ENCODE measurements at places on chromosomes 4 and X.

DNA sequence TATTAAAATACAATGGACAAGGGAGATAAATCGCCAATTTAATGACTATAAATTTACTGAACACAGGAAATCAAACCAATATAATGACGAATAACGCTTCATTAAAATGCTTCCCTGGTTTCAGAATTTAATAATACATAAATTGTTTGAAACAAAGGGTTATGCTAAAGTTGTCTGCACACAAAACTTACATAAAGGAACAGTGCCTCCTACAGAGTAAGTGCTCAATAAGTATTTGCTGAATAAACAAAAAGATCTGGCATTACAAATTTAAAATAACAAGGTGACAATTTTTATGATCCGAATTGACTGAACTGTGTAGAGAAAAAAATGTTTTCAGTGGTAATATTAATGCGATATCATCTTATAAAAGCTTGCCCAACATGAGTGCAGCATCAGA lies 69.6 kb downstream of the NOCT start:
- DNase-seq, result no peak

DNA sequence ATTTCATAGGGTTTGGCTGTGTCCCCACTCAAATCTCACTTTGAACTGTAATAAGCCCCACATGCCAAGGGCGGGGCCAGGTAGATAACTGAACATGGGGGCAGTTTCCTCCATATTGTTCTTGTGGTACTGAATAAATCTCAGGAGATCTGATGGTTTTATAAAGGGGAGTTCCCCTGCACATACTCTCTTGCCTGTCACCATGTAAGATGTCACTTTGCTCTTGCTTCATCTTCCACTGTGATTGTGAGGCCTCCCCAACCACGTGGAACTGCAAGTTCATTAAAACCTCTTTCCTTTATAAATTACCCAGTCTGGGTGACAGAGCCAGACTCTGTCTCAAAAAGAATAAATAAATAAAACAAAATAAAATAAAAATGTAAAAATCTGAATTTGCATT lies 95.9 kb downstream of the PDS5A start:
- no peak for DNase-seq

DNA sequence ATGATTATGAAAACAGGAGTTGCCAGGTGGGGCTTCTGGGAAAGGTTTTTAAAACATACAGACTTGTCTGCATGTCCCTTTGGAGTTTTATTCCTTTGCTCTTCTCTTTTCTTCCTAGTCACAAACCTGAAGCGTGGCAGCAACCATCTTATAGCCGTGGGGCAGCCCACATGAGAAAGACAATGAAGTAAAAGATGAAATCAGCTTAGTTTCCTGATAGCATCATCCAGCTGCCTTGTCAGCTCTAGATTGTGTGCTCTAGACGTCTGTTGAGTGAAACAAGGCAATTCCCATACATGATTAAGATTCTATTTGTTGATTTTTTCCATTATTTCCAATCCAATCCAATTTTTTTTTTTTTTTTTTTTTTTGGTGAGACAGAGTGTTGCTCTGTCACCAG lies 68.9 kb downstream of the ELOVL6 start:
- no peak for DNase-seq

DNA sequence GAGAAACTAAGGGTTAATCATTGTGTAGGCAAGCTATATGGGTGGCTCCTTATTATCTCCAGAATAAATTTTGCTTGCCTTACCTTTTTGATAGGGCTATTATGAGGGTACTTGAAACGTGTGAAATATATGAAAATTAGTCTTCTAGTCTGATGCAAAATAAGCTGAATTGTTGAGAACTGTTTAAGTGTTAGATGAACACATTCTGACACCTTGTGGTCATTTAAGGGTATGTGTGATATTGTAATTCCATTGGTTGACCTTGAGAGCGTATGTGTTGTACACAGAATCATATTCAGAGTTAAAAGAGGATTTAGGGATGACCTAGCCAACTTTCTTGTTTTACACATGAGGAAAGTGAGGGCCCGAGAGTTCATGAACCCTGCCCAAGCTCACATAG lies 44.6 kb upstream of the LINC00632 start:
- DNase-seq, result no peak

- no peak for DNase-seq
These were observed 47.1 kb upstream of the PPP2R3B start for GRCh38 chrX:433771-434170.

DNA sequence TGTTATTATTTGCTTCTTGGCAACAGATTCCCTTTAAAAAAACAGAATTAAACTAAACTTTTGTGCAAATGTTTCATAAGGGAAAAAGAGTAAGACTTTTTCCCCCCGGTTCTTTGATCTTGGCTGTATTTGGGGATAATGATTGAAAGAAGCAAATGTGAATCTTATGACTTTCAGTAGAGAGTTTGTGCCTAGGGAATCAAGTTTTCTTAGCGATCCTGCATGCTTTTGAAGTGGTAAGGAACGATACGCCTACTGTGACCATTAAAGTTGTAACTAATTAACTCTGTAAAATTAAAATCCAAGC lies 9.0 kb downstream of the ATP10D start:
- no peak for DNase-seq

- DNase-seq, result no peak
These were observed 86.6 kb upstream of the TMEM150C start for GRCh38 chr4:82648356-82648755.

- no peak for DNase-seq
These were observed 206.7 kb downstream of the MGST2 start for GRCh38 chr4:139872274-139872673.

GRCh38 chrX:35880601-35881000 lies 38.9 kb upstream of the CFAP47 start:
- DNase-seq, result no peak

- DNase-seq, result no peak
These were observed 330.0 kb downstream of the HNRNPD start for GRCh38 chr4:82043809-82044137.

DNA sequence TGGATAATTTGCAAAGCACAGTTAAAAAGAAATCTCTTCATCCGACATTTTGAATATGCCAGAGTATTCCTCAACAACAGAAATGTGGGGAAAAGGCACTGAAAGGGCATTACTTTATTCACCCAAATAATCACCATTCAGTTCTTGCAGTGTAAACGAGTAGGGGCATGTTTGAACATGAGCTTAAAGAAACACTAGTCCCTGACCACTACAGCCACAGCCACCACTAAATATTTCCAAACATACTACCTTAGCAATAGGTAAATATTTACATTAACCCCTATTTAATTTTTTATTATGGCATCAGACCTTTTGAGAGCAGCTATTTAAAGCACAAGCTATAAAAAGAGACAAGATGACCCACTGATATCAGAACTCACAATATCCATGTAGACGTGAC lies 27.6 kb downstream of the MCF2 start:
- no peak for DNase-seq

GRCh38 chr4:102547973-102548372 lies 46.8 kb downstream of the NFKB1 start:
- no peak for DNase-seq

DNA sequence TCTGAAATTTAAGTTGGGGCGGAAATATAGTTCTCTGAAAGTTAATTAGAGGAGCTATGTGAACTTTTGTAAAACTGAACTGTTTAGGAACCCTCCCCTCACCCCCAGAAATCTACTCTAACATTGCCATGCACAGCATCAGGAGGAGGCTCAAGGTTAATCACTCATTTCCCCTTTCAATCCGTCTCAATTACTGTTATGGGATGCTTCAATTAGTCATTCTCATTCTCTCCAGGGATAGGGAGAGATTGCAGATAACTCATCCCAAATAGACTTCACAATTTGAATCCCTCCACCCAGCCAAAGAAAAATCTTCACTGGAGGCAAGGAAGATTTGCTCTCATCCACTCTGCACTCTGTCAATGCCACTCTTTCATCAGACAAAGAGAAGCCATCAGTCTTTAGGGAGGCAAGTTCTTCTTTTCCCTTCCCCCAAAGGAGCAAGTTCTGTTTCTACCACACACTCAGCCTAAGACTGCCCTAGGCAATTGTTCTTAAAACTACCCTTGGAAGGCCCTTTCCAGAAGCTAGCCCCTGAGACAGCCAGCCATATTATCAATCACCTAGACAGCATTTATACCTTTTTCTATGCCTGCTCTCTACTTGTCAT lies 140.4 kb downstream of the SLC10A7 start:
- DNase-seq, result no peak

DNA sequence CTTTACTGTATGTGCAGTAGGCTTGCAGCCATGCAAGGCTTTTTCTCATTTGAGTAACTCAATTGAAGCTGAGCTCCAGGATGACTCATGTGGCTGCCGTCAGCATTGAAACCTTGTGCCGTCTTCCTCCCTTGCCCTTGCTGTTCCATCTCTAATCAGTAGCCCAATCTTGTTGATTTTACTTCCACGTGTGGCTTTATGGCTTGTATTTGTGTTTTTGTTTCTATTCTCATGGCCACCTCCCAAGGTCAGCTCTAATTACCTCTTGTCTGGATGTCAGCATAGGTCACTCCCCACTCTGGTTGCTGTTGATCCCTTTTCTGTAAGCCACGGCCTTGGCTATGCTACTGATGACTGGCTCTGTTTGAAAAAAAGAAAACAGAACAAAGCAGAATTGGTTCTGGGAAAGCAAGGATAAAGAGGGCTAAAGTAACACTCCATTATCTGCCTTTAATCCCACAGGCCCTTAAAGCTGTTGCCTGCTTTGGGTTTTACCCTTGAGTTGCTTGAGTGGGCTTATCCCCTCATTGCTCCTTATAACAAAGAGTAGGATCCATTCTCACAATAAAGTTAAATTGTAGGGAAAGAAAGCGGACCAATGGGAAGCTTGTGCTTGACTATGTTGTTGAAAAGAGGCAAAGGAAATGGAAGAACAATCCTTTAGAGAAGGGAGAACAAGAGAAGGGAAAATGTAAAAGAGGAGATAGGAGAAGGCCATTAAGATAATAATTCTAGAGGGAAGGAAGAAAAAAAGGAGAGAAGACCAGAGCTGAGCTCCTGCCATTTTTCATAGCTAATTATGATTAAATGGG lies 173.9 kb upstream of the PGRMC2 start:
- DNase-seq, result no peak

DNA sequence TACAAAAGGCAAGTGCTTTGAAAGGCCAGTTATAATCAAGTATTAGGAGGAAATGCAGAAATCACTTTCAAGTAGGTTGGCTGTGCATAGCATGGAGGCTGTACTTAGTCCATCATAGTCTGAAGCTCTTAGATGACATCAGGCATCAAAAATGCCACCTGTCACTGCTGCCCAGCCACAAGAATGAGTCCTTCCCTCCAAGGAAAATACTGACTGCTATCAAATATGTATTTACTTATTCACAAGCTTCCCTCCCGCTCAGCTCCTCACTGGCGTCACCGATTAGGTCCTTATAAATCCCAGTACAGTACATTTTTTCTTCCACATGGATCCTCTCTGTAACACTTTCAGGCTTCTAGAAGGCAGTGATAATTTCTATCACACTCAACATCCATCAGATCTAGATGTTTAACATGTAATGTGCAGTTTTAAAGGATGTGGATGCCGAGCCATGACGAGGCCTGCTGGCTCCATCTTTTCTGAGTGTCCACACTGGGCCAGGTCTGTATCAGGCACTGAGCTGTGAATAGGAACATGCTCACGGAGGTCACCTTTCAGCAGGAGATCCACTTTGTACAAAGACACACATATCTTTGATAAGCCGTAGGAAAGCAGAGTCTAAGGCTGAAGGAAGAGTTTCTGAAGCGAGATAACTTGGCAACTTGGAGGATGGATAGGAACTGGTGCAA lies 121.9 kb downstream of the PALLD start:
- DNase-seq, result no peak

- DNase-seq, result no peak
These were observed 43.8 kb upstream of the WDR1 start for GRCh38 chr4:10160281-10160856.

GRCh38 chr4:14679906-14680305 lies 322.4 kb upstream of the CPEB2 start:
- DNase-seq, result no peak

DNA sequence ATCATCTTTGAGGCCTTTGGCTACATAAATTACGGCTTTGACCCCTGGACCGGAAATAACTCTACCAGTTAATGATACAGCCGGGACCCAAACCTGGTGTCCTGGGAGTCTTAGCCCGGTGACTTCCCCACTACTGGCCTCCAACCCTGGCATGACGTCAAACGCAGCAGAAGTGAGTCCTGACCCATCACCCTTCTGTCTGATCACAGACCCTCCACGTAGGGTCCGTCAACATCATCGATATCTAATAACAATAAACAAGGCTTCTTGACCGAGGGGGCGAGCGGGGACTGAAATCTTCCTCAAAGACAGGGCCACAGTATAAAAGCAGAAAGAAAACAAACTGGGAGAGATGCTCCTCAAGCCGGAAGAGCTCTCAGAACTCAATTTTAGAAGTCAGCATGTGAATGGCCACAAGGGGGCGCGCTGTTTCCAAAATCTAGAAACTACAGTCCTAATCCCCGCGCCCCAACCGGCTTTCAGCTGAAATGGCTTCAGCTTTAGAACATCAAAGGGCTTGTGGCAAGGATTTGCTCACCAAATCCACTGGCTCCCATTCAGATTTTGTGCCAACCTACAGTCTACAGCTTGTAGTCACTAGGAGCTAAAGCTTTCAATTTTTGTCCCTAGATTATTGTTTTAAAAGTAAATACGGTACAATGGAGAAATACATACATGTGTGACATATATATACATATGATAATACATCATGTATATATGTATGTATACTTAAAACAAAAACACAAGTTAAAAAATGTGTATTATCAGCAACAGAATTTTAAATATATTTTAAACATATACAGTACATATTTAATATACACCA lies 46.4 kb upstream of the ENPP6 start:
- peak; percentile 91 for DNase-seq

- DNase-seq, result no peak
These were observed 213.8 kb upstream of the RADX start for GRCh38 chrX:106397788-106398538.

DNA sequence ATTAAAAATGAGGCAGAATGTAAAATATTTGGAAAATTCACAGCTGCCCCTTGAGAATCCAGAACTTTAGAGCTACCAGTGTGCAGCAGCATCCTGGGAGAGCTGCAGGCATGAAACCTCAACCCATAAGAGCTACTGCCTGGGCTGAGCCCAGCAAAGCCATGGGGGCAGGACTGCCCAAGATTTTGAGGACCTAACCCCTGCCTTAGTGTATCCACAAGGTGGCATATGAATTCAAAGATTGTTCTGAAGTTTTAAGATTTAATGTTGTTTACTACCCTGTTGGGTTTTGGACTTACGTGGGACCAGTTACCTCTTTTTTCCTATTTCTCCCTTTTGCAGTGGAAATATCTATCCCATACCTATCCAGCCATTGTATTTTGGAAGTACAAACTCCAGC lies 26.4 kb downstream of the CASP6 start:
- no peak for DNase-seq

DNA sequence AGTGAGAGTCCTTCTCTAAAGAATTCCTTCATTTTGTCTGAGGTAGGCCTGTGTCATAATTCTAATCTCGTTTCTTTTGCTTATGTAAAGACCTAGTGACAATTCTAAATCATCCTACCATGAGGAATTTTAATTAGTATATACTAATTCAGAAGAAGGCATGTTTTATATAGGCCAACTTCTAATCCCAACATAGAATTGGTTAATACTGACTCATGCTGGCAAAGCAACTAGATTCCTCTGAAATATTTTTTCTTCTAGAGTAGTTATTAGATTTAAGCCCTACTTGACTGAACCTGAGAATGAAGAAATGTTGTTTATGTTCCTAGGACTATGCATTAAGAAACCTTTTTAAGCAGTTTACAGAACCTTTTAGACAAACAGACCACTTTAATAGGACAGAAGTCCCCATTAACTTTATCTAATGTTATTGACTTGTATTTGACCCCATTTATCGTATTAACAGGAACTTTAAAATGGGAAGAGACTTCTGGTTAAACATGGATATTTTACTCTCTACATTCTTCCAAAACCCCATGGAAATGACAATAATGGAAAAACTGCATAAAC lies 56.1 kb upstream of the EIF1AX start:
- DNase-seq, result no peak

GRCh38 chr4:42605264-42605663 lies 51.6 kb downstream of the ATP8A1 start:
- no peak for DNase-seq

Measured in stimulated activated naive CD4-positive, alpha-beta T cell treated with Interleukin-2 at 50 U/mL for 16 hours (primary cell).